ENCODE measurements at places on chromosomes 2 and 18.

DNA sequence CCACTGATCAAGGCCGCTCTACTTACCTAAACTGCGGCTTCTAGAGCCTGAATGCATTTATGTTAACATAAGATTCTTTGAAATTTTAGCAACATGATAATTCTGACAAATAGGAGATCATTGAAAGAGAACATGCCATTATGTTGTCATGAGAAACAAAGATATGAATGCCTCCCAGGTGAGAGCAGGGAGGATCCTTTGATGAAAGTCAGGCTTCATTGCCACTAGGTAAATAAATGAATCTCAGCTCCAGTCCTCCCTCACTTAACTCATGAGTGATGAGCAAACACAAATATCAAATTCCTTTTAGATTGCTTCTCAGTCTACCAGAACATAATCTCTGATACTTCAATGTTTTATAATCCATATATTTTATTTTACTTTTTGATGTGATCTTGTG lies 463.2 kb upstream of the CDH7 start:
- no peak for DNase-seq

GRCh38 chr2:30981510-30981909 lies 156.7 kb downstream of the GALNT14 start:
- no peak for DNase-seq

DNA sequence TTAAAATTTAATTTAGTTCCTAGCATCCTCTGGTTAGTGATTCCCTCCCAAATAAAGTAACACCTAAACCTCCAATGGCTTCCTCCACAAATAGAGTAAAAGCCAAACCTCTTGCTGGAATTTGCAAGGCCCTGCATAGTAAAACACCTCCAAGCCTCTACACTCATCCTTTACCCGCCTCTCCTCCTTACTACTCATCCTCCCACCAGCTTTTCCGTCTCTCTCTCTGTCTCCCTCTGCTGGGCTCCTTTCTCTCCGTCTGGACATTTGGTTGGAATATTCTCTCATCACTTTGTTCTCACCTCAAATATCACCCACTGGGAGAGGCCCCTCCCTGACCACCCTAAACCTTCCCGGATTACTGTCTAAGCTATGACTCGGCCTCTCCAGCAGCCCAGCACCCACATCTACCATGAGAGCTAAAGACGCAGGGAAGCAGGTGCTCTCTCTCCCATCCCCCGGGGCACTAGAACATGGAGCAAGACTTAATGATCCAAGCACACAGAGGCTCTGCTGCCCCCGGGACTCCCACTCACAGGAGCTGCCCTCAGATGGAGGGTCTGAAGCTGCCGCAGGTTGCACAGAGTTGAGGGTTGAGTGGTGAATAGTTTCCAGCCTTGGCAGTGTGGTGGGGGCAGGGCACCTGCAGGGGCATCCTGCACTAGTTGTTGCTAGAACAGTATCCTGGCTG lies 167.2 kb downstream of the FBXO15 start:
- DNase-seq = no peak

- no peak for DNase-seq
Measured at GRCh38 chr2:176709149-176709951, 440.1 kb downstream of the MTX2 start.

DNA sequence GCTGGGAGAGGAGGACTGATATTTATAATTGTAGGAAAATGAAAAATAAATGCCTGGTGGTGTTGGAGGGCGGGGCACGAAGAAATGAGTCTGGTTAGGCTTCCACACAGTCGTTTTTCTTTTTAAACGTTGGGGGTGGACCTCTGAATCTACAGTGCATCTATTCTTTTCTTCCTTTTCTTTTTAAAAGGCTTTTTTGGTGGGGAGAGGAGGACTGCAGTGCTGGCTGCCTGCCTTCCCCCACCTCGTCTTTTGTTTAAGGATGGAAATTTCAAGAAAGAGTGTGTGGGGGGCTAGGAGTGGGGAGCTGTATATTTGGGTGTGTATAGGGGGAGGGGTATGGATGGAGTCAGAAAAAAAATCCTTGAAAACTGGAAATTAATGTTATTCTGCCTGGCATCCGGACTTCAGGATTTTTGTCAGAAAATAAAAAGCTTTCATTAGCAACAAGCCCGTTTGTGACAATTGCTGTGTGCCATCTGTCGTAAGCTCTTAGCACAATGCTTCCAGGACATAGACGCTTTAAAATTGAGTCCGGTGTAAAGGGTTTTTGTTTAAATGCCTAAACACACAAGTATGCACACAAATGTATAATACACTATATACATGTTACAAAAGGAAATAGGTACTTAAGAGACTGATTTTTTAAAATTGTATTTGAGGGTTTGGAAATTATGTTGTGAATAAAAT lies 1.1 kb downstream of the MAP2 start:
- no peak for DNase-seq

DNA sequence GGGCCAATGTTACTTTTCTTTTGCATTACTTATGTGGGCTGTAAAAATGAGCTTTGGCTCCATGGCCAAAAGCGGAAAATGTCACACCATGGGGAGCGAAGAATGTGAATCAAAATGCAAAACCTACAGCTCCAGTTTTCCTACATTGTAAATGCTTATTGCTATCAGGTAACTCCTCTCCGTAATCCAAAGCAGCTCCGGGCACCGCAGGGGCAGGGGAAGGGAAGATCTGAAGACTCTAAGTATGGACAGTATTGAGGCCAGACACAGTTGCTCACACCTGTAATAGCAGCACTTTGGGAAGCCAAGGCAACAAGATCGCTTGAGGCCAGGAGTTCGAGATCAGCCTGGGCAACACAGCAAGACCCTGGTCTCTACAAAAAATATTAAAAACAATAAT lies 7.1 kb upstream of the AGFG1 start:
- no peak for DNase-seq

GRCh38 chr2:227785293-227785692 lies 28.3 kb upstream of the CCL20 start:
- DNase-seq = no peak

DNA sequence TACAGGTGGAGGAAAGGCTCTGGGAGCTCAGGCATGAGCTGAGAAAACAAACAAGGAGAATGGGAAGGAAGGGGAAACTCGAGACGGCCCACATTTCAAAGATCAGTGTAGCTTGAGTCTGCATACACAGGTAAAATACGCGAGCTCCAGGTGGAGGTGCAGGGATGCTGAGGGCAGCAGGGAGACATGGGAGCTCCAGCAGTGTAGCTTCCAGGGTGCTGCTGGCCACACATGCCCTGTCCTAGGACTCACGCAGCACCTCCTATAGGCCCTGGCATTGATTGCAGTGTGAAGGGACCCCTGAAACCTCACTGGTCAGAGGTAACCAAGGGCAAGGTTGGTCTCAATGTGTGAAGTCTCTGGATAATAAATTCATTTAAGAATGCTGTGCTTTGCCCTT lies 362.8 kb upstream of the HS6ST1 start:
- no peak for DNase-seq

- DNase-seq = no peak
Measured at GRCh38 chr2:112708968-112709367, 11.9 kb upstream of the NT5DC4 start.

DNA sequence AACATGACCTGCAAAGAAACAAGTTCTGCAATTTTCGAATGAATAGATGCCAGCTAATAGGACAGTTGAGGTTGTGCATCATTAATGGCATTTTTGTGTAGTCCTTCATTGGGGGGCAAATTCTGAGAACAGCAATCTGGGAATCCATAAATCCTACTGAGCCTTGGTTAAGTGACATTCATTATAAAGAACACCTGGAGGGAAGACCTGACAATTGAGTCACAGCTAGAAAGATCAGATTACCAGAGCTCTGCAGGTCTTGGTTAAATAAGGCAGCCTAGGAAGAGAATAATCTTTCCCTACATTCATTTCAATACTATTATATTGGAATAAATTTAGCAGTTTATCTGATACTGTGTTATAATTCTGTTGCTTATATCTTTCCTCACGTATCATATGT lies 14.3 kb downstream of the KCNH7 start:
- DNase-seq = no peak

DNA sequence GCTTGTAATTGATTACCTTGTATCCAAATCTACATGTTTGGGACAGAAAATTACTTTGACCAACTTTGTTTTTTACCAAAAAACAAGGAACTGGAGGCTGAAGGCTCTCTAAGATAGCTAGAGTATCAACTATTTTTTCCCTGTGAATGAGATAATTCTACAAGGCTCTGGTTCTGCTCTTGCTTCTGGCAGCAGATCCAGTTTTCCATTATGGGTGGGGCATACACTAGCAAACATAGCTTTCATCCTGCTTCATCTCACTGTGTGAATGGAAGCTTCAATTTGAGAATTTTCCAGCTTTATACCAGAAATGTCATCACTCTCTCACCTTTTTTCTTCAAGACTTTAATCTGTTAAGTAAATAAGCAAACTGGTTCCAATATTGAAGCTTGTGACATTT lies 249.7 kb downstream of the RPRM start:
- DNase-seq = no peak

GRCh38 chr2:12317814-12318426 lies 398.8 kb upstream of the TRIB2 start:
- DNase-seq = no peak

DNA sequence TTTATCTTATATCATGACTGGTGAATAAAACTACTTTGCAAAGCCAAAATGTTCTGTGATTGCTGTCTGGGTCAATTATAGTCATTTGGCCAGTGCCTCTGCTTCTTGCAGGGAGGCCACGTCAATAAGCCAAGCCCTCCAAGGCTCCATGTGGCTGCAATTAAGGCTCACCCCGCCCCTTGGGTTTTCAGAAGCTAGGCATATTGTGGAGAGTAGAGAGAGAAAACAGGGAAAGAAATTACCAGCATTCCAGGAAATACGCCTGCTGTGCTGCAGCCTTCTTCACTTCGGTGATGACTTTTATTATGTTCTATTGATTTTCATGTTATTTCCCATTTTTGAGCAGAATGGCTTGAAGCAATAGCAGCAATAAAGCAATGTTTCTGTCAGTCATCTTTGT lies 319.7 kb downstream of the SOX11 start:
- no peak for DNase-seq

DNA sequence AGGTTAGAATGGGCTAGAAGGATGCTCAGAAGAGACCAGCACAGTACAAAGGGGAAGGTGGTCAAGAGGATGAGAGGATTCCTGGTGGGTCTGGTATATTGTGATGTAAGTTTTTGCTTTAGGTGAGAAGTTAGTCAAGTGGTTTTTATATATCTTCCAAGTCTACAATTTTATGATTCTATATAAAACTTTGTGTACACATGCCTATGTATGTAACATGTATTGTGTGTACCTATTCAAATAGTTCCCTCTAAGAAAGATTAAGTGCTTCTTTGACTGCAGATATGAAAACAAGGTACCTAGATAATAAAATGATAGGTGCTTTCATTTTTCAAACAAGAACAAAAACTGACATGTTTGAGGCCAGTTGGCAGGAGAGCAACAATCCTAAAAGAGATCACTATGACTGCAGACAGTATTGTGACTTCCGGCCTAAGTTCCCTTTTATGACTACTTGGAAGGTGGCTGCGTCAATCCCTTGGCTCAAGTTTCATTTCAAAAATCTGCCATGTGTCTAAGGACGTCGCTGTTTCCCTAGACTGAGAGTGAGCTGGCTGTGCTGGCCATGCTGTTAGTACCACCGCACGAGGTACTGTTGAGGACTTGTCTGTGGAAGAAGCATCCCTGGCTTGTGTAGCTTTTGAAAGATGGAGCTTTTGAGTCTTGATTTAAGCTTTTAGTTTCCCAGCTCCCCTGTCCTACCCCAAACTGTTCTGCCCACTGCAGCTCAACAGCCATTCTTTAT lies 123.1 kb downstream of the PRPF40A start:
- peak; percentile 52 for DNase-seq

DNA sequence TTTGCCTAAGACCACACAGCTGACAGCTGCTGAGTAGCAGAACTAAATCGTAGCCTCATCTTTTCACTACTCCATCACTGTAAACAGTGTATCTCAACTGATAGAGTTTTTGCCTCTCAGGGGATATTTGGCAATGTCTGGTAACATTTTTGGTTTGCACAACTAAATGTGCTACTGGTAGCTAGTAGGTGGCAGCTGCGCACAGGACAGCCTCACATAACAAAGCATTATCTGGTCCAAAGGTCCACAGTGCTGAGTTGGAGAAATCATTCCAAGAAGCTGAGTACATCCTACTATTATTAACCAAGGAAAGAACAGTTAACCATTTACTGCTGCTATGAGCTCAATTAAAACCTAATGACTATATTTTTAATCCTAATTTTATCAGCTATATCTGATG lies 6.1 kb upstream of the CCDC102B start:
- no peak for DNase-seq

DNA sequence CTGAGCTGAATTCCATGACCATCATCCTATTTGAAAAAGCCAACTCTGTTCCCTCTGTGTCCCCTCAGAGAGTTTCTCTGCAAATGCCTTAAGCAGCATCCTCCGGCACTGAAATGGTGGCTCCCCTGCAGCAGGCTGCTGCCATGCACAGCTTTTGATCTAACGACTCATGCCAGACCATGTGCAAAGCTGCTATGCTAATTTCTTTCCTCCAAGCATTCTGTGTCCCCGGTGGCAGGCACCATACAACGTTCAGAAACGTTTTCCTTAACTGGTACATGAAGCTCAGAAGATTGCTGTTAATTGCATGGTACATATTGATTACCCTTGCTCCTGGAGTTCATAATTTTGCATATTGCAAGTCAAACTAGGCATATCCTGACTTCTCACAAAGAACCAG lies 336.8 kb downstream of the RBM43 start:
- DNase-seq = no peak

All from naive B cell (primary cell).